Left renal pelvis (tissue), 4 donors: ENCODE measurements at places on chromosomes 6 and 20. TPM values are rescaled to one million over a fixed set of nuclear protein-coding genes. Genes with fewer than 3 reads are reported as not detected.

DNA sequence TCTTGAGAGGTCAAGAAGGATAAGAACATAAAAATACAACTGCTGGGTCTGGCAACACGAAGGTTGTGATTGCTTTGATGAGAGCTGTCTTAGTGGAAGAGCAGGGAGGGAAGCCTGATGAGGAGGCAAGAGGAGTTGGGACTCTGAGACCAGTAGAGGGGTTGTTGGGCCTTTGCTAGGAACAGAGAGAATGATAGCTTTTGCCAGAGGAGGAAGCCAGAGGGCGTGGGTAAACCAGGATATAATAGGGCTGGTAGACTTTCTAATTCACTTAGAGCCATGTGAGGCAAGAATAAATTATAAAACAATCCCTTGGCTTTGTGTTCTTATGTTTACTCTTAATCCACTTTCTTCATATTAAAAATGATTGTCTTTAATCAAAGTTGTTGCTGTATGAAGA is 78.6 kb downstream of the RCAN2 start:
- no peak for DNase-seq

DNA sequence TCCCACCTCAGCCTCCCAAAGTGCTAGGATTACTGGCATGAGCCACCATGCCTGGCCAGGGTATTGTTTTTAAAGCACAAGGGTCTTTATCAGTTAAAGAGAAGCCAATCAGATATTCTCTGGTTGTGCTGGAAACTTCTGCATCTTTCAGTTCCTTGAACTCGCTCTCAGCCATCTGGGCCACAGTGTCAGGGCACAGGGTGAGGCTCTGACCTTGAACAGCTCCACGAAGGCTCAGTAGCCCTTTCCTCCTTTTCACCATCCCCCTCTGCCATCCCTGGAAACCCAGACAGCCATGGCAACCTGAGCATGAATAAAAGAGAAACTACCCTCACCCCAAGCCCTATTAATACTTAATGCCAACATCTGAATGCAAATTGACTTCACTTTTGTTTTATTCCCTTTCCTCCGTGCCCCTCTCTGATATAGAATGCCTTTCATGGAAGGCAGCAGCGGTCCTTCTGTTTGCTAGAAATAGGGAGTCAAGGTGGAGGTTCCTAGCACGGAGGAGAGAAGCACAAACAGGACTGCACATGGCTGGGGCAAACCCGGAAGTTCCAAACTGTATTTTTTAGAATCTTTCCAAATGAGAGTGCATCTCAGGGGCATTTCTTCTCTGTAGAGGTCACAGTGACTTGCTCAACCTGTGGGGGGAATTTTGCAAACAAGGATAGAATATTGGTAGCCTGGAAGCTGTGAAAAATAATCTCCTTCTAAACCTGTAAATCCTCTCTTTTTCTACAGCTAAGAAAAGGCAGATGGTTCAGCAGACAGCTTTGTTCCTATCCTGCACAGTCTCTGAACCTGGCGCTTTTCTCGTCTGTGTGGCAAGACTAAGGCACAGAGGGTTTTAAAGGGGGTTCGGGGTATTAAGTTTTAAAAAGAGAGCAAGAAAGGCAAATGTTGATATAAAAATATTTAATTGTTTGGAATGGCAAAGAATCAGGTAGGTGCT is 176.4 kb upstream of the RREB1 start:
- no peak for DNase-seq

- no peak for DNase-seq
Measured at GRCh38 chr6:136646377-136646776, 96.2 kb upstream of the MAP7 start.

- DNase-seq = no peak
Measured at GRCh38 chr6:50591135-50591534, 122.2 kb upstream of the TFAP2D start.

- no peak for DNase-seq
Measured at GRCh38 chr6:24920136-24920535, 15.6 kb downstream of the RIPOR2 start.

GRCh38 chr20:15236812-15237211 is 899.4 kb upstream of the FLRT3 start:
- no peak for DNase-seq

GRCh38 chr6:91149246-91149955 is 562.5 kb upstream of the MAP3K7 start:
- no peak for DNase-seq

- DNase-seq = no peak
Measured at GRCh38 chr6:15922510-15923250, 206.2 kb upstream of the MYLIP start.

- DNase-seq = peak; percentile 62
Measured at GRCh38 chr6:73585566-73586415, 65.0 kb upstream of the EEF1A1 start.

GRCh38 chr6:10431423-10432164 is 16.7 kb upstream of the TFAP2A start:
- no peak for DNase-seq

DNA sequence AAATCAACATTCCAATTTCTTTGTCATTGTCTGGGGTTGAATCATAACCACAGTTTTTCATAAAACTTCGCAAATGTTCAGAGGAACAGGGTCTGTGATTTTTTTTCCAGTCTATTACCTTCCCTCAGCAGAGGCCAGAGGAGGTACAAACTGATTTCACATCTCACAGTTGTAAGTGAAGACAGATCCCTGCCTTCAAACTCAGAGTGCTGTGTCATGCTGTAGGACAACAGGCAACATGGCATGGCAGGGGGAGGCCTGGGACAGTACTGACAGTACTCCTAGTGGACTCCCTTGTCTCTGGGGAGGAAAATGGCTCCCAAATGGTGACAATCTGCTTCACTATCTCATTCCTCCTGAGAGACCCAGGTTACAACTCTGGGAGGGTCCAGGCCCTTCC is 308.6 kb downstream of the CDC5L start:
- DNase-seq = no peak

GRCh38 chr6:2667617-2668016 is 83.1 kb downstream of the MYLK4 start:
- DNase-seq = no peak

DNA sequence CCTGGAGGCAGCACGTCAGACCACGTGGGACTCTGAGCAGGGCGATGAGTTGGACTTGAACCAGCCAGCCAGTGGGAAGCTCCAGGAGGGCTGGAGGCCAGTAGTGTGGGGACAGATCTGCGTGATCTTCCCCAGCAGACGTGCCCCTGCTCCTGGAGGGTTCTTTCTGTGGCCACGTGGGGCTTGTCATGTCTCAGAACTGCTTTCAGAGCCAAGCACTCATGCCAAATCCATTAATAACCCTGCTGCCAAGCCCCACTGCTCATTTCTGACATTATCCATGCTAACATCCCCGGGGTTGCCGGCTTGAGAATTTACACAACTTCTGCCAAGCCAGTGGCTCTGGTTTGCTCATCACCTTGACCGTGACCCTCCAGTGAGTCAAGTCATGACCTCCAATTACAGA is 38.3 kb downstream of the SIRPA start:
- no peak for DNase-seq

DNA sequence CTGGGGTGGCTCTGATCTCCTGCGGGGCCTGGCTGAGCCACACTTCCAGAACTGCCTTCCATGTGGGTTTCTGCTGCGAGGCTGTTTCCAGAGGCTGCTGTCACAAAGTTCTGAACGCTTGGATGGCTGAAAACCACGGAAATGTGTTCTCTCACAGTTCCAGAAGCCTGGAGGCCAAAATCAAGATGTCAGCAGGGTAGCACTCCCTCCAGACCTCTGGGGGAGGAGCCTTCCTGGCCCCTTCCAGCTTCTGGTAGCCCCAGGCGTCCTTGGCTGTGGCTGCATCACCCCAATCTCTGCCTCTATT is 23.7 kb upstream of the BMP7 start:
- DNase-seq = no peak

DNA sequence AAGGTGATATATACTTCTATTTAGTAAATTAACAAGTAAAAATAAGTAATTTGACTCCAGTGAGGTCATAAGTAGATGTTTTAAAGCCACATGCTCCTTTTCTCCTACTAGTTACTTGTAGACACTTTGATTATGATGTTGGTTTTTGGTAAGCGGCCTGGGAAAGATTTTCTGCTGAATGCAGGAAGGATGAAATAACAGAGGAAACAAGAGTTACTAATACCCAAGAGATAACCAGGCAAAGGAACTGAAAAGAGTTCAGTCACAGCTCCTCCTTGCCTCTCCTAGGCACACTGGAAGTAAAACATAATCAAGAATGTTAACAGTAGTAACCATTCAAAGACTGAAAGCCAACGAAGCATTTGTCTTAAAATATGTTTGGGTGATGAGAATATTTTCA is 203.3 kb downstream of the RNGTT start:
- DNase-seq = no peak

DNA sequence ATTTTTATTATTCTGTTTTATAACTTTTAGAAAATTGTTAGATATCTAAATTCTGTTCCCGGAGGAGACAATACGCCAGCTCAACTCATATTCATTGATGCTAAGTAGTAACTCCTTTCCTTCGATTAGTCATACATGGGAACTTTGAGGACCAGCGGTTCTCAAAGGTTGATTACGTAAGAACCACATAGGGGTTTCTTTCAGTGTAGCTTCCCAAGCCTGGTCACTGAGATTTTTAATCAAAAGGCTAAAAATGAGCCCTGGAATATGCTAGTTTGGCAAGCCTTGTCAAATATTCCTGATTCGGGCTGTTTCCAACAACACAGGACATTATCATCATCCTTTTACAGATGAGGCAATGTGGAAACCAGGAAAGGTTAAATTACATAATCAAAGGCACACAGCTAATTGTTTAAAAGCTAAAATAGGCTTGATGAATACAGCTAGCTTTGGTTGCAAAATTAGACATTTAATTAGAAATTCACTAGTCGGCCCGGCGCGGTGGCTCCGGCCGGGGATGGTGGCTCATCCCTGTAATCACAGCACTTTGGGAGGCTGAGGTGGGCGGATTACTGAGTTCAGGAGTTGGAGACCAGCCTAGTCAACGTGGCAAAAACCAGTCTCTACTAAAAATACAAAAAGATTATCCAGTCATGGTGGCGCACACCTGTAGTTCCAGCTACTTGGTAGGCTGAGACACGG is 14.6 kb upstream of the MEI4 start:
- DNase-seq = no peak

DNA sequence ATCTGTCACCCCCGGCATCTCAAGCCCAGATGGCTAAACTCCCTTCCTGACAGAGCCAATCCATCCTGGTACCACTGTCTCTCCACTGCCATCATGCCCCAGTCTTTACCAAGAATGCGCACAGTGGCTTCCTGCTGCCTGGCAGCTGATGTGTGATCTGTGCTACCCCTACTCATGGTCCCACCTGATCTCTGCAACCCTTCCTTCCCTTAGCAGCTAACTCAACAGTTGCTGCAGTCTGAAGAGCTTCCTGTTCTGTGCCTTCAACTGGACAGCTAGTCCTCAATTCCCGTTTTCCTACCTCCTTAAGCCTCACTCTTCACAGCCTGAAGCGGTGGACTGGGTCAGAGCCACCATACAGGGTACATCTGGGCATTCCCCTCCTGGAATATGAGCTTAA is 7.6 kb upstream of the FAM83C start:
- no peak for DNase-seq

DNA sequence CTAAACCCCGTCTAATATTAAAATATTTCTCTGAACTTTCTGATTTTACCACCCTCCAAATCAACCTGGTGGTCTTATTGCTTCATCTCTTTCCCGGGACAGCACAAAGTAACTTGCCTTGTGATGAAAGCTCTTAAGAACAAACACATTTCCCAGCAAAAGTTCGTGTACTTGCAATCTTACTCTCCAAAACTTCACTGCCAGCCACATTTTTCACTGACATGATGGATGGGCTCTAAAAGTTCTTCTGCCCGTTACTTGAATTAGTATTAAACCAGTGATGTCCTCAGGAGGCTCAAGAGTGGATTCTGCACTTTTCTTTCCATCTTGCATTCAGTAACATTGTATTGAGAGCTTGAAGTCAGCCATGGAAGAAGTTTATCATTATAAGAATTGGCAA is 731.6 kb upstream of the GJE1 start:
- no peak for DNase-seq

- no peak for DNase-seq
Measured at GRCh38 chr6:155213611-155214372, 50.0 kb upstream of the CLDN20 start.

DNA sequence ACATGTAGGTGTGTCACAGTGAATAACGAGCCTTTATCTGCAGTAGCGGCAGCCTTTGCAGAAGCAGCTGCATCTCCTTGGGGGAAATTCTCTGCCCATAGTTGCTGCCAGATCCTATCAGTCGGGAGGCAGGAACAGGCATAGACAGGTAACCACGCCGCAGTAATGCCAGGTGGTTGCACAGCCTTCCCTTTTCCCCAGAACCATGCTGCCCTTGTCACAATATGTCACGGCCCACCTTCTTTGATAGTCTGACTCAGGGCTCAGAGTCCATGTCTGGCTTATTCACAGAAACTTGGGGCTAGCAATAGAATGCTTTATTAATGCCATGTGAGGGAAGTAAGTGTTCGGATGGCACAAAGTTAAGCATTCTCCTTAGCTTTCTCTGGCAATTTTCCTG is 76.6 kb downstream of the F13A1 start:
- no peak for DNase-seq

GRCh38 chr6:106527979-106528378 is 101.3 kb downstream of the RTN4IP1 start:
- no peak for DNase-seq

DNA sequence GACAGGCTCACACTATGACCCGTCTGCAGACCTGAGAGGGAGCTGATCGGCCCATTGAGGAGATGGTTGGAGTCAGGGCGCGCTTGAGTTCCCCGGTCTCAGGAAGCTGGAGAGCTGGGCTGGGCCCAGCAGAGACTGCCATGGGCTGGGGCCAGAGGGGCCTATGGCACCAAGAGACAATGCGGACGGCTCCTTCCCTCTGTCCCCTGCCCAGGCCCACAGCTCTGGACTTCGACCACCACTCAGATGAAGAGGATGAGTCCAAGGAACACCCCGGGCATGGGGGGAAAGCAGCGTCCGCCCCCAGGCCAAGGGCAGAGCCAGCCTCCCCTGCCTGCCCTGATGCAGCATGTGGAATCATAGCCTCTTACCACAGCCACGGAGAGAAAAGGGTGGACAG is 40.2 kb upstream of the PHACTR3 start:
- no peak for DNase-seq

DNA sequence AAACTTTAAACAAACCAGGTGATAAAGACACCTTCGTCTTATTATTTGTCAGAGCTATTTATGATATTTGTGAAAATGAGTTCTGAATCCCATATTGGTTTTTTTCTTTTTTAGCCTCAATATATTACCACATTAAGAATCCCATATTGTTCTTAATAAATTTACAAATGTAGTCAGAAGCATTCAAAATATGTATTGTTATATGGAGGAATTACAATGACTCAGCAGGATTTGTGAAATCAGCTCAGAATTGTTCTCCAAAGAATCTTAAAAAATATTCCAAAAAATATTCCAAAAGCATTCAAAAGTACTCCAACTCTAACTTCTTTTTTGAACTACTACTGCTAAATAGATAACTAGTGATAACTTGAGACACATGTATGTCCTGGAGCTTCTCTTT is 6.5 kb upstream of the ZNF343 start:
- DNase-seq = no peak

Gene C6orf58
- polyA plus RNA-seq = 1.0 TPM

Gene CARMIL1
- polyA plus RNA-seq = 6.8 TPM

Gene GABBR1
- 74.5 TPM for polyA plus RNA-seq

Gene SMOC2
- 19.7 TPM for polyA plus RNA-seq

Gene GPX5
- polyA plus RNA-seq = not detected

Gene ZNF165
- polyA plus RNA-seq = 0.97 TPM

Gene UBD
- 0.48 TPM for polyA plus RNA-seq

Gene LTB
- polyA plus RNA-seq = 0.66 TPM

Gene WFDC10B
- not detected for polyA plus RNA-seq

Gene SCGN
- 0.31 TPM for polyA plus RNA-seq

Gene TRDN
- polyA plus RNA-seq = 2.2 TPM

Gene OXT
- polyA plus RNA-seq = 0.93 TPM
